Motor neuron (in vitro differentiated cells): ENCODE measurements at places on chromosomes 6 and 20. TPM values are rescaled to one million over a fixed set of nuclear protein-coding genes. Genes with fewer than 3 reads are reported as not detected.
A peak's percentile ranks its signal among the peaks of the same experiment; 100 is the strongest.

SLC24A3 gene
- 7.9 and 11.4 TPM in 2 replicates for total RNA-seq

DNA sequence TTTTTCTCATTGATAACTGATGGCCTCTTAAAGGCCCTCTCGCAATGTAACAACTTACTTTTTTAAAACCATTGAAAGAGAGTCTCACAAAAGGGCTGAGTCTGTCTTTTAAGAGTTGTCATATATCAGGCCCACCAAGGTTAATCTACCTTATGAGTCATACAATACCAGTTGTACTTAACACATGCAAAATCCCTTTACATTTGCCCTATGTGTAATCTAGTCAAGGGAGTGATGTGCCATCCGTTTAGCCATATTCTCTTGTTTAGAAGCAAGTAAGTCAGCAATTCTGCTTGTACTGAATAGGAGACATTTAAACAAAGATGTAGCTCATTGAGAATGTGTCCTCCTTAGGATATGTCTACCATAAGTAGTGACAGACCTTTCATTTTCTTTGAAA, 143.7 kb downstream of the TENT5A start:
- ATAC-seq, result no peak

- no peak for ATAC-seq
Measured at GRCh38 chr6:152173957-152174356, 366.5 kb downstream of the ESR1 start.

GGTLC1 gene
- not detected in 2 replicates for total RNA-seq

GRCh38 chr6:3226481-3227362, 731 bp downstream of the TUBB2B start:
- peak; percentile 27 for ATAC-seq

- ATAC-seq, result no peak
Measured at GRCh38 chr6:137731960-137732616, 135.0 kb upstream of the TNFAIP3 start.

DNA sequence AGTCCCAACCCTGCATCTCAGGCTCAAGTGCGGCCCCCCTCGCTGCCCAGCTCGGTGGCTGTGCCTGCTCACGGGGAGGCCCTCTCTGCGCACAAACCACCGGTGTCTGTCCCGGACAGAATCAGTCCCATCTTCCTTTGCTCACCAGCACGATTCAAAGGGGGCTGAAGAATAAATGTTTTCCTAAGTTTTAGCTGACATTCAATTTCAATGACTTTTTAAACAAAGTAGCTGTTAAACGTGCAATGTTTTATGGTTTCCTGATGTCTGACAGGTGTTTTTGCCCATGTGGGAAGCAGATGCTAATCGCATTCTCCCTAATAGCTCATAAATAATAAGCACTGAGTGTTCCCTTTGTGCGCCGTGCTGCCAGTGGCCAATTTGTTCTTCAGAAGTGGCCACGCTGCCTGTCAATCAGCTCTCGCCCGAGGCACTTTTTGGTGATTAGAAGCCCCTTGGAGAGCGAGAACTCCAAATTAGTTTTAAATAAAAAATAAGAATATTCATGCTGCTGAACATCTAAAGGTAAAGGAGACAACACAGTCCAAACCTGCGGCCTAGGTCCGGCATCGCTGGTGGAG, 26.3 kb downstream of the BHLHE23 start:
- no peak for ATAC-seq

BEND3 gene
- 6.1 and 6.5 TPM in 2 replicates for total RNA-seq

SLC22A23 gene
- 20.5 and 21.0 TPM in 2 replicates for total RNA-seq

DNA sequence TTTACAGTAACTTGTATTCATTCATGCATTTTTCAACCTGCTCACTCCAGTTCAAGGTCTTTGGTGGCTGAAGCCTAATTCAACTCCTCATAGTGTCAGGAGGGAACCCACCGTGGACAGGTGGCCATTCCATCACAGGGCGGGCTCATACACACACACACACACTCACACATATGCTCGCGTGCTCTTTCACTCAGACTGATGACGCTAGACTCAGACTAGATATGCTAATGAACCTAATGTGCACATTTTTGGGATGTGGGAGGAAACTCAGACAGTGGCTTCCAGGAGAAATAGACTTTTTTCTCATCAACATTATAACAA, 56.7 kb downstream of the TRIM27 start:
- ATAC-seq, result peak; percentile 63

RSPO3 gene
- total RNA-seq, result 0.09 and 0.16 TPM in 2 replicates

DNA sequence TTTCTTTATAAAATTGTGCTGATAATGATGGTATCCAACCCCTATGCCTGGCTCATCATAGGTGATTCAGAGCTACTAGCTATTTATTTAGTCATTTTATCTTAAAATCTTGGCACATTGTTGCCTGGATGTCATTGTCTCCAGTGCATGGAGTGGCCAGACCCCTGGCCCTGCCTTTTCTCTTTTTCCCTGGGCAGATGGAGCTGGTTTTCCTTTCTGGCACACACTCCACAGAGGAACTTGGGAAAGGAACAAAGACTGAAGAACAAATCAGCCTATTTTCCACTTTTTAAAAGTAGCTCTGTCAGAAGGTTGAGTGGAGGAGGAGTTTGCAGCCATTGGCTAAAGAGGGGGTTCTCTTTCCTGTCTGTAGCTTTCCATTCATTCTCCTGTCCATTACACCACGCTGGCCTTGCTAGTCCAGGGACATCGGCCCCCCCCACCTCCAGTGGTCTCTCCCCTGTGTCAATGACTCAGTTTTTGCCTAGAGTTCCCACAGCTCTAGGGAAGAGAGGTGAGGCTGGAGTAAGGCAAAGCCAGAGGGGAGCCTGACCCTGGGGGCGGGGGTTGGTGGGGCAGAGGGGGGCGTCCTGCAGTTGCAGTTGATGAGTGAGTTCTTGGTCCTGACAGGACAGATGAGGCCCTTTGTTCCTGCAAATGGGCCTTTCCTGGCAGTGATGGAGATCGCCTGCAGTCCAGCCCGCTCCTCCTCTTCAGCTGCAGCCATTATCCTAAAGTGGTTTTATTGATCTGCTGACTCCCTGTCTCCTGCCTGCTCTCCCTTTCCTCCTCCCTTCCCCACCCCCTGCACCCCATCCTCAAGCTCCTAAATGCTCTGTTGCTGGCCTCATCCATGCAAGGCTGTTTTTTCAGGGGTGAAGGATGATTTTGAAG, 774.5 kb downstream of the DHX35 start:
- ATAC-seq, result peak; percentile 74

SCRT2 gene
- 1.4 TPM in 1 of 2 replicates, not detected in the other for total RNA-seq

- ATAC-seq, result no peak
Measured at GRCh38 chr6:22575190-22575589, 5.8 kb downstream of the HDGFL1 start.

- no peak for ATAC-seq
Measured at GRCh38 chr6:142011156-142011555, 121.6 kb upstream of the GJE1 start.

ZC2HC1B gene
- 0.36 TPM in 1 of 2 replicates, not detected in the other for total RNA-seq

- ATAC-seq, result no peak
Measured at GRCh38 chr20:61385731-61386130, 133.7 kb downstream of the CDH4 start.

EHMT2 gene
- 16.1 and 19.9 TPM in 2 replicates for total RNA-seq

GRCh38 chr20:60086821-60087562, 128.8 kb downstream of the CDH26 start:
- ATAC-seq, result no peak

- ATAC-seq, result no peak
Measured at GRCh38 chr6:165662749-165663376, at the start of gene PDE10A. PDE10A (minus strand) TSS chr6:165663241; CDS start chr6:165662811, 430 bp downstream.

- ATAC-seq, result no peak
Measured at GRCh38 chr6:70394518-70395300, 18.6 kb upstream of the FAM135A start.

SLC17A3 gene
- not detected in 2 replicates for total RNA-seq

TSBP1 gene
- total RNA-seq, result not detected in 2 replicates
